ENCODE measurements at places on chromosomes 7 and 10.
A peak's percentile ranks its signal among the peaks of the same experiment; 100 is the strongest.

DNA sequence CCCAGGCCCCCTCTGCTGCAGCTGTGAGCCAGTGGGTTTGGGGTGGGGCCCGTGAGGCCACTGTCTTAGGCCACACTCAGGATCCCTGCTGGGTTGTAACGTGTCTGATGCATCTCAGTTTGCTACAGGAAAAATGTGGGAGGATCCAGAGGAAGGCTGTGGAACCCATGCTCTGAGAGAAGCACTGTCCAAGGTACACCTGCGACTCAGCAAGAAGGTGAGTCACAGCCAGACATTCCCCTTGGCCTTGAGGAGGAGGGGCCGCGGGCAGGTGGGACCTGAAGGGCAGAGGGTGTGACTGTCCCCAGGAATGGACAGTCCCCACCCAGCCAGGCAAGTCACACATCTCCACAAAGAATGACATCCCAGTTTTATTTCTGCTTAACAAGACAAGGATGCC, 27.8 kb upstream of the C10orf120 start:
- DNase-seq = no peak

GRCh38 chr10:29409241-29410054, 120.6 kb downstream of the LYZL1 start:
- peak; percentile 34 for DNase-seq

DNA sequence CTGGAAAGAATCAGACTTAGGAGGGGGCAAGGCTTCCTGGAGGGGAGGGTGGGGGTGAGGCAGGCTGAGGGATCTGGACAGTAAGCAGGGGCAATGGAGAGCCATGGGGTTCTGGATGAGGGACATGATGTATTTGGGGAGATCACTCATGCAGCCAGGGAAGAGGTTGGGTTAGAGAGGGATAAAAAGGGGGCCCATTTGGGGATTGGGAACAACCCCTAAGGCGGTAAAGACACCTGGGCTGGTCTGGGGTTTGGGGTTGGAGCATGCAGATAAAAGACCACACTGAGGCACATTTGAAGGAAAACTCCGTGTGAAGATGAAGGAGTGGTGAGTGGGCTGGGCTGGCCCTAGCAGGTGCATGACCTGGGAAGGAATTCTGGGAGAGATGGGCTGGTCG, 30.8 kb downstream of the HIF1AN start:
- no peak for DNase-seq

- DNase-seq = no peak
These were observed 41.4 kb downstream of the PRTFDC1 start for GRCh38 chr10:24911029-24911428.

- peak; percentile 63 for DNase-seq
These were observed 62.1 kb upstream of the PRSS58 start for GRCh38 chr7:142319970-142320369.
